Kasumi-1 (cell line): ENCODE measurements at places on chromosomes 12 and 14.
A peak's percentile ranks its signal among the peaks of the same experiment; 100 is the strongest.

DNA sequence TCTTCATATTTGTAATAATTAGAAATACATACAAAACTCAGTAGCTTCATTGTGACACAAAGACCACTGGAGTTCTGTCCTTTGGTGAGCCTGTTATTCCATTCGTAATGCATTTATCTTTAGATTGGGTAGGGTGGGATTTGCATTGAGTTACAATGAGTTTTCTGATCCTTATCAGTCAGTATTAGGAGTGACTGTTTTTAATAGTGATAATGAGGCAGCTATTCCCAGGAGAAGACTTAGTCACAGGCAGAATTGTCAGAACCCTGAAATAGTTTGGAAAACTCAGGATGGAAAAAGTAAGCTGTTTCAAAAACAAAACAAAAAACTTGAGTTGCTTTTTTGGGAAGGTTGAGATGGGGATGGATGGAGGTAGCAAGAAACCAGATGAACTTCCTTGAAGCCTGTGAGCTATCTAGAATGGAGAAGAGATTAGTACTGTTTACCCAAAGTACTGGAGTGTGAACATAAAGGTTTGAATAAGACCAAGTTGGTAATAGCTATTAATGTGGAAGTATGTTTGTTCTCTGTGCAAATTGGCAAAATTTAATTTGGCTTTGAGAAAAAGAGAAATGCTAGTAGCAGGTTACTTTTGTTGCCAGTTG, 38.6 kb downstream of the FBXO34 start:
- DNase-seq: no peak

DNA sequence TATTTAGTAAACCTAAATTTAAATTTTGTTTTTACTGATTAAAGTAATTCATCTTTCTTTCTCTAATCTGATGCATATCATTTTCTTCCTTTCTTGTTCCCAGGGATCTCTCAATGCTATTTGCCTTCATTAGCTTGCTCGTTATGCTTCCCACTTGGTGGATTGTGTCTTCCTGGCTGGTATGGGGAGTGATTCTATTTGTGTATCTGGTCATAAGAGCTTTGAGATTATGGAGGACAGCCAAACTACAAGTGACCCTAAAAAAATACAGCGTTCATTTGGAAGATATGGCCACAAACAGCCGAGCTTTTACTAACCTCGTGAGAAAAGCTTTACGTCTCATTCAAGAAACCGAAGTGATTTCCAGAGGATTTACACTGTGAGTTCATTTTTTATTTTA, 48.6 kb downstream of the VEZT start:
- DNase-seq: no peak

DNA sequence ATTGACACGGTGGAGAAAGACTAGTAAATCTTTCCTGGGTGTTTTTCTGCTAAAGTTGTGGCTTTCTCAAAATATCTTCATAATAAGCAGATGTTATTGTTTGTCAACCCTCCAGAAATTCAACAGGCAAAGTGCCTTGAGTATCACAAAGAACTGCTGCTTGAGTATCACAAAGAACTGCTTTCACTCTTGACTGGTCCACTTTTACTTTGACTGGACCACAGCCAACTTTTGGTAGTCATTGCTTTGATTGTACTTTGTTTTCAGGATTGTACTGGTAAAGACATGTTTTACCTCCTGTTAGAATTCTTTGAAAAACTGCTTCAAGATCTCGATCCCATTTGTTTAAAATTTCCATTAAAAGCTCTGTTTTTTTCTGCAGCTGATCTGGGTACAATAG, 62.6 kb downstream of the PDZRN4 start:
- DNase-seq: no peak

GRCh38 chr12:102407776-102408486, 72.4 kb downstream of the IGF1 start:
- no peak for DNase-seq

- DNase-seq: no peak
These were observed 203.0 kb downstream of the SNAPC1 start for GRCh38 chr14:61965030-61965745.

DNA sequence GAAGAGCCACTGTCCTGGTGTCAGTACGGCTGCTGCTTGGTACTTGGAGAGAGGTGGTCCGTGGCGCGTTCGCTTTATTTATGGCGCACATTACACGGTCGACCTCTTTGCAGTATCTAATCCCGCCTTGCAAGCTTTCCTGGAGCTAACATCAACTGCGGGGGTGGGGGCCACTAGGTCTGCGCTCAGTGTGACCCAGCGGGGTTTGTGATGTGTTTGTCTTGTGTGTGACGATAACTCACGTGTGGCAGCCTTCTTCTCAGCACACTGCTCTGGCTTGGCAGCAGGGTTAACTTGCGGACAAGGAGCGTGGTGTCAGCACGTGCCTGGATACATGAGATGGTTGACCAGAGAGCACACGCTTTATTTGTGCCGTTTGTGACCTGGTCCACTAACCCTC, 122.2 kb upstream of the RTL1 start:
- no peak for DNase-seq

GRCh38 chr12:46395388-46395787, 22.8 kb upstream of the SLC38A2 start:
- DNase-seq: no peak

GRCh38 chr12:132525833-132526455, 36.0 kb downstream of the FBRSL1 start:
- no peak for DNase-seq

DNA sequence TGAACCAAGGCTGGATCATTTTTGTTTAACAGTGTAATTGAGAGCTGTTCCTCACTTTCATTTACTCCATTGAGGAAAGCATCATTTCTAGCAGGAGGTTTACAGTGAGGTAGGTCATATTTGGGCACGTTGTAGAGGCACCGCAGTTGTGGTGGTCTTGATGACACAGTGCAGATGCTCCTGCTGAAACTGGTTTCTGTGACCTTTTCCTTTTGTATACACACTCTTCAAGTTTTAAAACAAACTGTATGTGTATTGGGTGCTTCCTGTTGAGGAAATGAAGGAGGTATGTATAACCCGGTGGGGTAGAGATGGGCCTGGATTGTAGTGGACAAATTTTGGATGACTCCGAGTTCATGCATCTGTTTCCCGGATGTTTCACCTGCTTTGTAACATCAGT, 456.3 kb upstream of the RGS6 start:
- no peak for DNase-seq

GRCh38 chr12:41202051-41202450, 13.9 kb downstream of the PDZRN4 start:
- DNase-seq: no peak

- no peak for DNase-seq
These were observed 159.9 kb upstream of the ALG10B start for GRCh38 chr12:38156497-38157245.

DNA sequence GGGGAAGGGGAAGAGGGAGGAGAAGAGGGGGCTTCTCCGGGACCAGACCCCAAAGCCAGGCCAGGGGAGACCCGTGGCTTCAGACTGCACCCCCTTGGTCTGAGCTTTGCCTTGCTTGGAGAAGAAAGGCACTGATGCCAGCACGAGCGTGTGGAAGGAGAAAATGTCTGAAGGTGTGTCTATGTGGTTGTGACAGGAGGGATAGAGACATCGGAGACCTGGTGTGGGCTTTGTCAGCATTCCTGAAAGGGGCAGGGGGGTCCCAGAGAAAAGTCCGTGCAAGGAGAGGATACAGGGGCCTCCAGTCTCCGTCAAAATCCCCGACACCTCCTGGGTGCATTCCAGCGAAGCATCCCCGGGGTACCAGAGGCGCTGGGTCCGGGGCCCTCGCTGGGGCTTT, 139.0 kb upstream of the LHX5 start:
- no peak for DNase-seq

- no peak for DNase-seq
These were observed 4.8 kb upstream of the ENO2 start for GRCh38 chr12:6909421-6910145.

DNA sequence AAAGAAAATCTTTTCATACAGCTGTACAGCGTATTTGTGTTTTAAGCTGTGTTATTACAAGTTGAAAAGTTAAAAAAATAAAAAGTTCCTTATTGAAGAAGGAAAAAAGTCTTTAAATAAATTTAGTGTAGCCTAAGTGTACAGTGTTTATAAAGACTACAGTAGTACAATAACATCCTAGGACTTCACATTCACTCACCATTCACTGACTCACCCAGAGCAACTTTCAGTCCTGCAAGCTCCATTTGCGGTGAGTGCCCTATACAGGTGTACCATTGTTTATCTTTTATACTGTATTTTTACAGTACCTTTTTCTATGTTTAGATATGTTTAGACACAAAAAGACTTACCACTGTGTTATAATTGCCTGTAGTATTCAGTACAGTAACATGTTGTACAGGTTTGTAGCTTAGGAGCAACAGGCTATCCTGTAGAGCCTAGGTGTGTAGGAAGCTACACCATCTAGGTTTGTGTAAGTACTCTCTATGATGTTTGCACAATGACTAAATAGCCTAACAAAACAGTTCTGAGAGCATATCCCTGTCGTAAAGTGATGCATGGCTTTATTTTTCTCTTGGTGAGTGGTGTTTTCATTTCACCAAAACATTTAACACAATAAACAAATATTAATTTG, 275.2 kb downstream of the DACT1 start:
- DNase-seq: no peak

- DNase-seq: no peak
These were observed 269.7 kb upstream of the FAR2 start for GRCh38 chr12:28879379-28879778.

DNA sequence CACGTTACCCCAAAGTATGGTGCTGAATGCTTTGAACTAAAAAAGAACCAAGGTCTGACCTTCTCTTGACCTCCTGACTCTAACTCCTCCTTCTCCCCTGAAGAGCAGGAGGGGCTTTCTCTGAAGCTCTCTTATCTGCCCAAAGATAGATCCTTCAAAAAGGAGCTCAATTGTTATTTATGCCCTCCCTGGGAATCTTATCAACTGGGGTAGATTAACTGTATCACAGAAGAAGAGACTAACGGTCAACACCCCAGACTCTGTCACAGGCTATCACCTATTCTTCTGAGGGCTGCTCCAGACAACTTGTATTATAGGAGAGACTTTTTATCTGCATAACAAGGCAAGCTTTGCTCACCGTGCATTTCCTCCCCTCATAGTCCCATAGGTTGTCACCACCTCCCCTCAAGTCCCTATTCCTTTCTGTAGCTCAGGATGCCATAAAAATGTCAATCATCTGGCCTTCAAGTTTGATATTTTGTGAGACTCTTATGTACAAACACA, 86.6 kb downstream of the PAPLN start:
- no peak for DNase-seq

GRCh38 chr12:49345051-49345824, 1.4 kb upstream of the DNAJC22 start:
- no peak for DNase-seq

- DNase-seq: no peak
These were observed 16.9 kb upstream of the MGST1 start for GRCh38 chr12:16330560-16330959.

GRCh38 chr12:3233797-3234196, 156.6 kb downstream of the TSPAN9 start:
- no peak for DNase-seq

DNA sequence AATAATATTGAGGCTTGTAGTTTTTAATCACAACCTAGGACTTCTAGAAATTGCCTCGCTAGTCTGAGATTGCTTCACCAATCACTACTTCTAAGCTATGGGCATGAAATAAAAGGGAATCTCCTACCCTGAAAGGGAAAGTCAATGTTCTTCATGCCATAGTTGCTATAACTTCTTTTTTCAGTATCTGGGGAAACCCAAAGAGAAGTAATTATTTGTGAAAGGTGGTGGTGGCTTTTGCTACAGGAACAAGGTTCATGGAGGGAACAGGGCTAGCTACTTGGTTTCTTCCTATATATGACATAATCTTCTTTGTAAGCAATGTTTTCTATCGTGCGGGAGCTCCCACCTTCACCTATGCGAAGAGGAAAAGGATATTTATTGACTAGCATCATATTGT, 61.6 kb upstream of the DNM1L start:
- no peak for DNase-seq

DNA sequence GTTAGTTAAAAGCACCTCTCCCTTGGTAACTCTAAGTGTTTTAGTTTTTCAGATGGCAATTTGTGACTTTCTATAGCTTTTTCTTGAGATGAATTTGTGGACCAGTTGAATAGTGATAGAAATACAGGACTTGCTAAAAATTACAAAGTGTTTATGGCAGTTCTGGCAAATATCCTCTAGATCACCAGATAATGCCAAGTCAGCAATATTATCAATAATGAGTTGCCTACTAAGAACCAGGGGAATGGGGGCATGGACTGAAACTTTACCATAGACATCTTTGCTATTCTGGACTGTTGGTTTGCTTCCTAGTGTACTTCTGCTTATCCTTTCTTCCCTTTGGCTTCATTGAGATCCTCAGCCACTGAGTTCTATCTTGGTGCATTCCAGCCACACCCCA, 584.2 kb downstream of the DIO2 start:
- no peak for DNase-seq

- DNase-seq: no peak
These were observed 95.7 kb downstream of the SAMD4A start for GRCh38 chr14:54662491-54663133.

DNA sequence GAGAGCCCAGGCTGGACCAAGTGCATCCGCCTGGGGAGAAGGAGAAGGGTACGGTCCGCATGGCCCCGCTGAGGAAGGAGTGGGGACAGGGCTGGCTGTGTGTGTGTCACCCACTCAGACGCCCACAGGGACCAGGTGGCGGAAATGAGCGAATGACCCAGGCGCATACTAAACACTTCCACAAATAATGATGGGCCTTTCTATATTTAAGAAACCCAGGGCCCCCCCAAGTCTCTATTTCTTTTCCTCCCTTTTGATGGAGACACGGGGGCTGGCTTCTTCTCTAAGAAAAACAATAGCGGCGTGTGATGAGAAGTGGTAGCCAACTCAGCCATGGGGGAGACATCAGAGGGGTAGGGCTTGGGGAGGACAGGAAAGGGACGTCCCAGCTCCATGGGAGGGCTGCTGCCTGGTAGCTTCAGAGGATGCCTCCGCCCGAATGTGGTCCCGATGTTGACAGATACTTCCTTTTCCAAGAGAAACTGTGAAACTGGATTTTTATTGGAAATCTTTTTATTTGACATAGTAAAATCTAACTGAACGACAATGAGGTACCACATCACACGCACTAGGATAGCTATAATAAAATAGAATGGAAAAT, 6.3 kb upstream of the MAP1LC3B2 start:
- DNase-seq: peak; percentile 45

- no peak for DNase-seq
These were observed 41.1 kb downstream of the TMEM63C start for GRCh38 chr14:77222546-77223225.

- no peak for DNase-seq
These were observed 2.1 kb downstream of the CATSPERB start for GRCh38 chr14:91729756-91730155.

DNA sequence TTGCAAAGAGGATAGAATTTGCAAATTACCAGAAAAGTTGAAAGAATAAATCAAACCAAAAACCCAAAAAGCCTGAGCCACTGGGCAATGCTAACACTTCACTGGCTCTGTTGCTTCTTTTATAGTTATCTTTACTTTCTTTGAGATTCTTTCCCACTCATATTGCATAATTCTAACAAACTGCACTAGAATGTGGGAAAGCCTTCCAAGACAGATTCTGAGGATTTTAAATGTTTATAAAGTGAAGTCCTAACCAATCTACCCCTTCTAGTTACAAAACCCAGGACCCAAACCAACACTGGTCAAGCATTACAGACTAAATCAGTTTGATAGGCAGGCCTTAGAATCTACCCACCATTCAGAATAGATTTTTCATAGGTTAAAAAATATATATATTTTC, 150.9 kb downstream of the MED13L start:
- DNase-seq: no peak

GRCh38 chr14:69572841-69573135, 1.9 kb downstream of the CCDC177 start:
- no peak for DNase-seq

GRCh38 chr12:46455648-46456352, 83.2 kb upstream of the SLC38A2 start:
- no peak for DNase-seq
